ENCODE measurements at places on chromosomes 3 and 15.

DNA sequence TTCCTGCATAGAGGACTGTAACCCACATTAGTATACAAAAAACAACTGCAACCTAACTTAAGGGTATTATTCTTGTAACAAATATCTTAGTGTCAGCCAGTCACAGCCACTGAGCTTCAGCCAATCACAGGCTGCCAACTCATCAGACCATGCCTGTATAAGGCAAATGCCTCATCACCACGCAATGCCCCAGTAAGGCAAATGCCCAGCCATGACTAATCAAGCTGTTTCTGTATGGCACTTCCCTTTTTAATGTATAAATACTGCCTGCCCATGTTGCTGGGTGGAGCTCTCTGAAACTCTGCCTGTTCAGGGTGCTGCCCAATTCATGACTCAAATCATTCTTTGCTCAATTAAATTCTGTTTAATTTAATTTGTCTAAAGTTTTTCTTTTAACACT, 18.4 kb upstream of the GABRA5 start:
- DNase-seq = no peak

- peak; percentile 23 for DNase-seq
Measured at GRCh38 chr3:129058441-129059200, 2.0 kb upstream of the GP9 start.

DNA sequence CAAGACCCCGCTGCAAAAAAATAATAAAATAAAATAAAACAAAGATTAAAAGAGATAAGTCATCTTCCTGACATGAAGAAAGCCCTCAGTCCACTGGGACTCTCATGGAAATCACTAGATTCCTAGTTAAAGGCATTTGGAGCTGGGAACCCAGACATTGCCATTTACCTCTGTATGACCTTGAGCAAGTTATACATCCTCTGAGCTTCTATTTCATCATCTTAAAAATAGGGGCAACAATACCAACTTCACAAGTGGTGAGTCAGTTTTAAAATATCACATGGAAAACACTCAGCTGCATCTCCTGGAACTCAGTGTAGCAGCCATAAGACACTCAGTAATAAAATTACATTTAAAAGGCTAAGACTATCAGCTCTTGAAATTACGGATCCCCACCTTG, 334.8 kb downstream of the ERC2 start:
- DNase-seq = no peak

GRCh38 chr15:40953713-40954074, 423 bp downstream of the CHAC1 start:
- DNase-seq = no peak

DNA sequence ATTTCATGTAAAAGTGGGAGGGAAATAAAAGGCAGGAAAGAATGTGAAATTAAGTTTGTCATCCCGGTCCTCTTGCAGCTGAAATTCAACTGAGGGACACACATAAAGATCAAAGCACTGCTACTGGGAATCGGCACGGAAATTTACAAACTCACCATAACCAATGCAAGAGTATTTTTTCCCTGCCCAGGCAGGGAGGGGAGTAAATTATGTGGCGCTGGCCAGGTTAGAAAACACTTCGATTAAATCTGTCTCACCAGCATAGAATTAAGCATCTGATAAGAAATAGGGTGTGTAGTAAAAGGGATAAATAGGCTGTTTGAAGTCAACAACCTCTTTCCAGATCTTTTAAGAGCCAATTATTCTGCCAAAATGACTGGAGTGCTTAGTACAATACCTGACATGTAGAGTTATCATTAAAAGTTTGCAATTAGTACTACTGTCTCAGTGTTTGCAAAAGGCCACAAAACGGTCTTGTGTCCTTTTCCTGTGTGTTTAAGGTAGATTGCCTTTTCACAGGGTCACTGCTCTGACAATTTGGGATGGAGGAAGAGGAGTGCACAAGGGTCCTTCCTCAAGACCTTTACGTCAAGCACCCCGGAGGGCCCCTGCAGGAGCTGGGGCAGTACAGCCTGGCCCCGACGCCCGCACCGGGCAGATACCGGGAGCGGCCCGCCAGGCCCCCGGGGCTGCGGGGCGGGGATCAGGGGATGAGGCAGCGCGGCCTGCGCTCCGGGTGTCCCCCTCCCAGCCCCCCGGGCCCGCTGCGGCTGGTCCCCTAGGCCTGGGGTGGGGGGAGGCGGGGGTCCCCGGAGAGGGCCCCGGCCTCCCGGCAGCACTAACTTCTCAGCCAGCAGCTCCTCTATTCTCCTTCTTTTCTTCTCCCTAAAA, 651 bp downstream of the UBA3 start:
- peak; percentile 29 for DNase-seq

- no peak for DNase-seq
Measured at GRCh38 chr15:49154799-49155109, 645 bp downstream of the COPS2 start.

- no peak for DNase-seq
Measured at GRCh38 chr15:90879730-90880366, 4.5 kb upstream of the FES start.

- DNase-seq = no peak
Measured at GRCh38 chr3:2847062-2847841, 262.9 kb downstream of the IL5RA start.

DNA sequence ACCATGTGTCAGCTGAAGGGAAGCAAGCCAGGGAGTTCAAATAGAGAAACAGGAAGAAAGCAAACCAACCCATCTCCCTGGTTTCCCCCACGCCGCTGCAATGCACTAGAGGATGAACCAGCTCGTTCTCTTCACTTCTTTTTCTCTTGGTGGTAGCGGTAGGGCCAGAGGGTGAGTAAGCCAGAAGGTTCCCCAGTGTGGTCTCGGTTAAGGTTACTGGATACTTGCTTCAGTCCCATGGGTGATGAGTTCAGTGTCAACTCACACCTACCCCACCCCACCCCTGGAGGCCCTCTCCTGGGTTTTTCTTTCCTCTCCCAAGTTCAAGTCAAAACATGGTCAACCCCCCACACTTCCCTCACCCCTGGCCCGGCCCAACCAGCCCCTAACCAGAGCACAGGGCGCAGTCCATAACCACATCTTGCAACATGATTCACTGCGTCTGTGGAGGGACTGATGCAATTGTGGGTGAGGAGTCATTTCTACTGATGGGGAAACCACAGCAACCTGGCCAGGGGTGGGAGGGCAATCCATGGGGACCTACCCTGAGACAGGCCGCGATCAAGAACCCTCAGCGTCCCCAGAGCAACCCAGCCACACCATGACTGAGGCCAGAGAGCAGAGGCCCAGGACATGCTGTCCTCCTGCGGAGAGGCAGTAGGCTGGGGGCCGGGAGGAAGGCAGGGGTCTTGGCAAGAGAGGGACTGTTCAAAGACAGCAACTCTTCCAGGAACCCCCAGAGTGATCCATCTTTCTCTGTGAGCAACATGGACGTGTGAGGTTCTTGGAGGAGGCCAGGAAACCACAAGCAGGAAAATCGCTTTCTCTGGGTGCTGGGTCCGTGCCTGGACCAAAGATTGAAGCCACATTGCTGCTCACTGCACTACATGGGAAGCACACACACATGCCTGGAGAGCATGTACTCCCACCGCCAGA, 276.6 kb downstream of the UACA start:
- peak; percentile 84 for DNase-seq

DNA sequence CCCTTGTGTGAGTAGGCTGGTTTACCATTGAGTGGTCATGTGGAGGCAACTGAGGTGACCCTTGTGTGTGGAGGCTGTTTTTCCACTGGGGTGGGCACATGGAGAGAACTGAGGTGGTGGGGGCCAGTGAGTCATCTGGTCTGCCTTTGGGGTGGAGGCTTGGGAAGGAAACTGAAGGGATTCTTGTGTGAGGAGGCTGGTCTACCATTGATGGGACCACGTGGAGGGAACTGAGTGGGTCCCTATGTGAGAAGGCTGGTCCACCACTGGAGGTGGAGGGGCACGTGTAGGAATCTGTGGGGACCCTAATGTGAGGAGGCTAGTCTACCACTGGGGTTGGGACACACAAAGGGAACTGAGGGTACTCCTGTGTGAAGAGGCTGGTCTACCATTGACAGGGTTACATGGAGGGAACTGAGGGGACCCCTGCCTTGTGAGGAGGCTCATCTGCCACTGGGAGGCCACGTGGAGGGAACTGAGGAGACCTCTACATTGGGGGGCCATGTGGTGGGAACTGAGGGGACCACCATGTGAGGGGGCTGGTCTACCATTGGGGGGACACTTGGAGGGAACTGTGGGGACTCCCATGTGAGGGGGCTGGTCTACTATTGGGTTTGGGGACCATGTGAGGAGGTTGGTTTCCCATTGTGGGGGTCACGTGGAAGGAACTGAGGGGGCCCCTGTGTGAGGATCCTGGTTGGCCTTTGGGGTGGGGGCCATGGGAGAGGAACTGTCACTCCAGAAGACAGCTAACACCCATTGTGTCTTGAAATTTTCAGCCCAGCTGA, 164.5 kb downstream of the WNT7A start:
- DNase-seq = no peak

DNA sequence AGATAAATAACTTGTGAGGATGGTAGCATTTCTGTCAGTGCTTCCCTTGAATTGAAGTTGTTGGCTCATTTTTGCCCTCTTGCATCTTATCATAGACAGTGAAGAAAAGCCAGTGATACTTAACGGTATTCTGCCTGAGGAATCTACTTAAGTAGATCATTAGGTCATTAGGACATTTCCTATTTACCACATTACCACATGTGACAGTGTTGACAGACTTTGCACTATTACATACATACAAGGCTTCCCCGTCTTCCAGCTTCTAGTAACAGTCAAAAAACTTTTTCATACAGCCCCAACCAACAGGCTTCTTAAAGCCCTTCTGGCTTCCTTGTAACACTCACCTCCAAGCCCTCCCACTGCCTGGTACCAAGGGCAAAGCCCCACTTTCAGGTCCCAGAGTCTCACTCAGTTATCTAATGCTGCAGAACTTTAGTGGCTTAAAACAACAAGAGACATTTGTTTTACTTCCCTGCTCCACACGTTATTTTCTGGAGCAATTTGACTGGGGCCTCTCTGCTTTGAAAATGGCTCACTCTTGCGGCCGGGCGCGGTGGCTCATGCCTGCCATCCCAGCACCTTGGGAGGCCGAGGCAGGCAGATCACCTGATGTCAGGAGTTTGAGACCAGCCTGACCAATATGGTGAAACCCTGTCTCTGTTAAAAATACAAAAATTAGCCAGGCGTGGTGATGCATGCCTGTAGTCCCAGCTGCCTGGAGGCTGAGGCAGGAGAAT, 40.0 kb downstream of the ASB7 start:
- no peak for DNase-seq

DNA sequence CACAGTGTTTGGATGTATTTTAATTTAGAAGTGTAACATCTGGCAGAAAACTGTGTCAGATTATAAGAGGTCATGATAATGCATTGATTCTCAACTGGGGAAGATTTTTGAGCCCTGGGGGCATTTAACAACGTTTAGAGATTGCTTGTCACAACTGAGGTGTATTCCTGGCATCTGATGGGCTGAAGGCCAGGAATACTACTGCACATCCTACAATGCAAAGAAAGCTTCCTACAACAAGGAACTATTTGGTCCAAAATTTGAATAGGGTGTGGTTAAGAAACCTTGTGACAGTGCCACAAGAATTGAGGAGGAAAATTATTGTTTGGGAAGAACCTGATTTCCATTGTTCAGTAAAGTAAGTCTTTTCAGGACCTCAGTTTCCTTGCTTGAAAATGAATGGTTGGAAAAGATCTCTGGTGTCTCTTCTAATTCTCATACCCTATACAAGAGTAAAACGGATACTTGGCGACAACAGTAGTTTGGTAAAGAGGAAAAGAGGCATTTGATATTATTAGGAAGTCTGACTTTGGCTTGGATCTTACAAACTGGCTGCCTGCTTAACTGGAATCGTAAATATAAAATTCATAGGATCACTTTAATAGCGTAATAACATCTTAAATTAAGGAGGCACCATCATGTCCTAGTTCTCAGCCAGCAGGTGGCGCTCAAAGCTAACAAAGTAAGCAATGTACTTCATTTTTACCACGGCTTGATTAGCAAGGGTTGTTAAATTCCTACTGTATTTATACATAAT, 4.3 kb downstream of the DAZL start:
- DNase-seq = peak; percentile 84

DNA sequence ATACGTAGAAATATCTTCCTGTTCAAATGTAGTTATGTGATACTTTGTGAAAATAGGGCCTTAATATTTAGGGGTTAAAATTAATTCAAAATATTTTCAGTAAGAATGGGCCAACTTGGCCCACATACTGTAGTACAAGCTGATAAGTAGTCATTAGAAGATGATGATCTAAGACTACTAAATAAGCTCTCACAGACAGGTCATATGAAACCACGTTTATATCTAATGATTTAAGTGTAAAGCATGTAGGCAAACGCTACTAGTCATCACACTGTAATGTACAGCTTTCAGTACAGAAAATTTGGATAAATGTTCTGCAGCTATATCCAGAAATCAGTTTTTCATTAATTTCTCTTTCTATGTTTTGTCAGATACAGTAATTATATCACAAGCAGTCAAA, 228.6 kb downstream of the UBE2E2 start:
- no peak for DNase-seq

DNA sequence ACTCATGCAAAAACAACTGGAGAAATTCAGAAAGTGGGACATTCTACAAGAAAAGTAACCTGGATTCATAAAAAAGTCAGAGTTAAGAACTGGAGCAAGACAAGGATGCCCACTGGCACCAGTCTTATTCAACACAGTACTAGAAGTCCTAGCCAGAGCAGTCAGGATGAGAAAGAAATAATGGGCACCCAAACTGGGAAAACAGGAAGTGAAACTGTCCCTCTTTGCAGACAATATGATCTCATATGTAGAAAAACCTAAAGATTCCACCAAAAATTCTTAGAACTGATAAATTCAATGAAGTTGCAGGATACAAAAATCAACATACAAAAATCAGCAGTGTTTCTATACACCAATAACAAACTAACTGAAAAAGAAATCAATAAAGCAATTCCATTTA, 37.4 kb downstream of the TXNRD3 start:
- no peak for DNase-seq

DNA sequence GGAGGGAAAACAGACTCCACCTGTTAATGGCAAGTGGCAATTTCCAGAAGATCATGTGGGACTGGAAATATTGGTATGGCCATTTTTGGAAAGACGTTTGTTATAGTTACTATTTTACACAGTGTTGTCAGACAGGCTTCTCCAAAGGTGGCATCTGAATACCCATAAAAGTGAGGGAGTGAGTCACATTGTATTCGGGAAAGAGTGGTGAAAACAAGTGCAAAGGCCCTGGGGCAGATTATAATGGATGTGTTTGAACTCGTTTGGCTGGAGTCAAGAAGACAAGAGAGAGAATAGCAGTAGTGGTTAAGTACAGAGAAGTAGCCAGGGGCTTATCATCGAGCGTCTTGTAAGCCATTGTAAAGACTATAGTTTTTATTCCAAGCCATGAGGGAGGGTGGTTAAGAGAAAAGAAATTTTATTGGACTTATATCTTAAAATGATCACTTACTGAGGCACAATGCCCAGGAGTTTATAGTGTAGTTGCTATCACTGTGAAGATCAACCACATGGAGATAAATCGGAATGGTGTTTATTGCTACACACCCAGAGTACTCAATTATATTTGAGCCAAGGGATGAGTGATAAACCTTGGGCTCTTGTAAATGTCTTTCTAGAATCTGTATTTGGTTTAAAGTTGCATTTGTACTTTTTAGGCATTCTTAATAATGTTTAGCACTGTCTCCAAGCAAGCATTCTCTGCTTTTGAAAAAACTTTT, 212.8 kb upstream of the KBTBD8 start:
- DNase-seq = no peak

All from CD4-positive, alpha-beta T cell treated with Interleukin-2 at 100 ng/mL for 4 hours (primary cell).